ENCODE measurements at places on chromosomes 16 and 17.
A peak's percentile ranks its signal among the peaks of the same experiment; 100 is the strongest.

DNA sequence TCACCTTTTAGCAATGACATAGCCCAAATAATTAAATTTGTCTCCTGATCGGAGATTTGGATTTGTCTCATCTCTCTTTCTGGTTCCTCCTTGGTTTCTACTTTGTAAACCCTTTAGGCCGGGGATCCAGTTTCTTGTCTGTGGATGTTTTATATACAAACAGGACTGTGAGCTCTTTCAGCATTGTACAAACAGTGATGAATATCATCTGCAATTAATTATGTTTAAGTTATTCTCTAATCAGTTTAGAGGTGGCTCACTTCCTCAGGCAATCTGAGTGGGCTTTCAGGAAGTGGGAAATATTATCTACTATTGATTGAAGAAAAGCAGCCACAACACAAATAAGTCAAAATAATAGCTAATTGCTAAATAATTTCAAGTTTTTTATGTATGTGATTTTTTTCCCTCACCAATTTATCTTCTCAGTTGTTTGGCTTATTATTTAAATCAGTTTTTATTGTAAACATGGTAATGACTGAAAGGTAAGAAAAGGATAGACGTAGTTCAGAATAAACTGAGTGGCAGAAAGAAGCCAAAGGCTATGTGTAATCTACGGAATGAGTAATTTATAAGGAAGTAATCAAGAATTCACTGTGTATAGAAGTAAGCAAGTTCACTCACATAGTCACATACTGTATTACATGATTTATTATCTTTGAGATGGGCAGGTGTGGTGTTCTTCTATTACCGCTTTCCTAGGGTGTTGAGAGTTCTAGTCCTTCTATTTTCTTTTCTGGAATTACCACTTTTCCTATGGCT is 3.4 kb upstream of the ABCC11 start:
- no peak for DNase-seq

DNA sequence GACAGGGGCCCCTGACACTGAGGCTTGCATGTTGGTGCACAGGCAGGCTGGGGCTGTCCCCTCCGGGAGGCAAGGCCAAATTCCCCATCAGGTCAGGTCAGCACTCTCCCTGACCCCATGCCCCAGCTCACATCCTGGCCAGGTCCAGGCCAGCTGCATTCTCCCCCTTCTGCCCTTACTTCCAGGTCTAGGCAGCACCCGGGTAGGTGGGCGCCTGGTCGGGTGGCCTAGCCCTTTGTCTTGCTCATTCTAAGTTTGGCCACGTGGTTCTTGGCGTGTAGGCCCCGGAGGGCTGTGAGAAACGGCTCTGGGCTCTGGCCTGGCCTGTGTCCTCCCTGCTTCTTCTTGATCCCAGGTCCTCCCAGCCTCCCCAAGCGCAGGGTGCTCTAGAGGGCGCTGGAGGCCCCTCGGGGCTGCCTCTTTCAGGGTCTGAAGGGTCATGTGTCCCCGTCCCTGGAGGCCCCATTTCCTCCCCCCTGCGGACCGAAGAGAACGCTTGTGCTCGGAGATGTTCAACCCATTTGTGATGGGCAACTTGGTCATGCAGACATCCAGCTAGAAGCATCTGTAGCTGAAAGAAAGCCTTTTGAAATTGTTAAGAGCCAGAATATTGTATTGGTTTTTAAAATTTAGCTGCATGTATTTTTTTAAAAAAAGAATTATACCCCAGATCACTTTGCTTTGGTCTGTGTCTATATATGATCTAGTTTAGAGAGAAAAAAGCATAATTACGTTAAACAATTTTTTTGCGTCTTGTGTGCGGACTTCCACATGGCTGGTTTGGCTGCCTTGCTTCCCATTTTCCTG is 6.7 kb downstream of the BAHCC1 start:
- peak; percentile 63 for DNase-seq

- peak; percentile 65 for DNase-seq
These were observed 43.1 kb downstream of the GLG1 start for GRCh38 chr16:74563828-74564263.

- DNase-seq: no peak
These were observed 42.8 kb upstream of the GFOD2 start for GRCh38 chr16:67761924-67762323.

- DNase-seq: peak; percentile 3
These were observed 79.9 kb downstream of the GPRC5B start for GRCh38 chr16:19804538-19805323.

DNA sequence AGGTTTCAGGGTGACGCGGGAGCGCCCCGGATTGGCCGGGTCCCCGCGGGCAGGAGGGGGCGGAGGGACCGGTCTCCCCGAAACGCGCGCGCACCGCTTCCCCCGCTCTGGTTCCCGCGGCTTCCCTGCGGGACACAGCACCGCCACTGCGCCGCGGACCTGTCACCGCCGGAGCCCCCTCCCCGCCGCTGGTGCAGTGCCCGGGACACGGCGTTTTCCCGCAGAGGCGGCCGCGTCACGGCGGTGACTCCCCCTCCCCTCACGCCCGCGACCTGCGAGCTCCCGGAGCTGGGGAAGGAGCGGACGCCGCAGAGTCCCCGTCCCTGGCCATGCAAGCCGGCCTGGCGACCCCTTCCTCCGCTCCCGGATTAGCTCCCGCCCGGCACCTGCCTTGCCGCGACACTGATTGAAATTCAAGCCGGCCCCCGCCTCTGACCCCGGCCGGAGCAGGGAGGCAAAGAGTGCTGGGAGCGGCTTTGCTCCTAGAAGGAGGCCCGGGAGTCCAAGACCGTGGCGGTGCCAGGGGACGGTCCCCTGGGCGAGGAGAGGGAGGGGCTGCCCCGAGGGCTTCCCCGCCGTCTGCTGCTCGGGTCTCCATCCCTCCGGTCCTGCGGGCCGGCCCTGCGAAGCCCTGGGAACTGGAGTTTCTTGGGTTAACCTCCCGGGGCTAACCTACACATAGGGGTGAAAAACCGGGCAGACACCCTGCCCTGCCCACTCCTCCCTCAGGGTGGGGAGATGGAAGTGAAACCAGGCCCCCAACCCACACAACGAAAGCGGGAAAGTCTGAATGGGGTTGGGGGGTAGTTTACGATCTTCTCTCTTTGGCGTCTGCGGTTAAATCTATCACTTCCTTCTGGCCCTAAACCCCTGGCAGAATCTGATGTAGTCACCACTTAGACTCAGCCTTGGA is 1.0 kb downstream of the RHBDL3 start:
- no peak for DNase-seq

DNA sequence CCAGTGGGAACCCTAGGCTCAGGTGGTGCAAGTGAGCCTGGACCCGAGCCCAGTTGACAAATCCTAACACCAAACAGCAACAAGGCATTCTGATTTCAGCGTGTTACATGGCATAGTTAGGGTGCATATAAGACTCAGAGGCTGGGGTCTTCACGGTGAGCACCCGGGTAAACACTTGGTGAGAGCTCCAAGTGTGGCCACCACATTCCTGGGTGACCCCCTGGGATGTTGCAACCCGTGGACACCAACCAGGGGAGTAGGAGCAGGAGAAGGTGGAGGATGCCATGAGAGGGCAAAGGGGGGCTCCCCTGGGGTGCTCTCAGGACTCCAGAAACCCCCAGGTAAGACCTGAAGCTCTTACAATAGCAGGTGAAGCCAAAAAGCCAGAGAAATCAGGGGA is 69.9 kb upstream of the CDH5 start:
- no peak for DNase-seq

- DNase-seq: no peak
These were observed 579.1 kb upstream of the RBFOX1 start for GRCh38 chr16:6753553-6753952.

- no peak for DNase-seq
These were observed 37.9 kb upstream of the METTL16 start for GRCh38 chr17:2549392-2550211.

DNA sequence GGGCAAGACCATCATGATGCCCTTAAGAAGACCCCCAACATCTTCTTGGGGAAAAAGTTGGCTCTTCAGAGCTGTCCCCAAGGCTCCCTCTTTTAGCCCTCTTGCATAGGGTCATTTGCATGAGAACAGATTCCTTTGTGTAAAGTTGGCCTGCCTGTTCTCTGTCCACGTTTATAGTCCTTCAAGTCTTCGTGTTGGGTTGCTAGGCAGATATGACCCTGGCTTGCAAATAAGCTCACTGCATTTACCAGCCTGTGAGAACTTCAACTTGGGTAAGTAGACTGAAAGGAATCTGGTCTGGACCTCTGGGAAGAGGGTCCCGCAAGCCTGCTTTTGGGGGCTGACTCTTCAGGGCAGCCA is 2.9 kb downstream of the ARSG start:
- DNase-seq: no peak

- DNase-seq: no peak
These were observed 2.9 kb downstream of the CCL2 start for GRCh38 chr17:34257986-34258326.

GRCh38 chr17:6787081-6787693 is 11.2 kb downstream of the FBXO39 start:
- DNase-seq: peak; percentile 9

DNA sequence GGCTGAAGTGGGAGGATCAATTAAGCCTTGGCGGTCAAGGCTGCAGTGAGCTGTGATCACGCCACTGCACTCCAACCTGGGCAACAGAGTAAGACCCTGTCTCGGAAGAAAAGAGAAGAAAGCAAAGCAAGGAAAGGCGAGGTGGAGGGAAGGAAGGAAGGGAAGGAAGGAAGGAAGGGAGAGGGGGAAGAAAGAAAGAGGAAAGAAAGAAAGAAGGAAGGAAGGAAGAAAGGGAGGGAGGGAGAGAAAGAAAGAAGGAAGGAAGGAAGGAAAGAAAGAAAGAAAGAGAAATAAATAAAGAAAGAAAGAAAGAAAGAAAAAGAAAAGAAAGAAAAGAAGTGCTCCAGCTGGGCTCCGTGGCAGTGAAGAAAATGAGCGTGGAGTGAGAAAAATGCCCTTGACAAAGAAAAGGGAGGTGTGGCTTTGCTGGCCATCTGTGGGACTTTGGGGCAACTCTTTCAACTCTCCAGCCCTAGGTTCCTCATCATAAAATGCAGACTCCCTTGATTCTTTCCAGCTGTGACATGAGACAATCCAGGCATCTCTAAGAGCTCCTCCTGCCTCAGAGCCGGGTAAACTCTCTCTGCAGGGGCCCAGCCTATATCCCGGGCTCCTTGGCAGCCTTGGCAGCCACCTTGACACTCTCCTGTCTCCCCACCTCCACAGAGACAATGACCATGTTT is 2.4 kb downstream of the GSDMA start:
- DNase-seq: no peak

All from fibroblast of lung (primary cell).